ENCODE measurements at places on chromosomes 3 and 15. TPM values are rescaled to one million over a fixed set of nuclear protein-coding genes. Genes with fewer than 3 reads are reported as not detected.

Gene CPN2
- not detected for total RNA-seq

- peak overlapping the region; percentile 92 for H3K27ac ChIP-seq
- peaks cover 15% of the 10 kb centered on the region for H3K36me3 ChIP-seq
- peaks cover 26% of the 10 kb centered on the region for H3K4me1 ChIP-seq
- peak; percentile 53 for DNase-seq
- H3K27me3 ChIP-seq = no peaks in the 10 kb centered on the region
Measured at GRCh38 chr15:60479361-60480110, 594 bp upstream of the ICE2 start.

DNA sequence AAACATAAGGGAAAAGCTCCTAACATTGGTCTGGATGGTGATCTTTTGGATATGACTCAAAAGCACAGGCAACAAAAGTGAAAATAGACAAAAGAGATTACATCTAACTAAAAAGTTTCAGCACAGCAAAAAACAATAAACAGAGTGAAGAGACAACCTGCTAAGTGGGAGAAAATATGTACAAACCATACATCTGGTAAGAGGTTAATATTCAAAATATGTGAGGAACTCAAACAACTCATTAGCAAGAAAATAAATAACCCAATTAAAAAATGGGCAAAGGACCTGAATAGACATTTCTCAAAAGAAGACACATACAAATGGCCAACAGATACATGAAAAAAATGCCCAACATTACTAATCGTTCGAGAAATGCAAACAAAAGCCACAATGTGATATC lies 19.0 kb upstream of the NR1I2 start:
- H3K4me3 ChIP-seq = no peak overlapping the region
- no peaks in the 10 kb centered on the region for H3K4me1 ChIP-seq
- no peaks in the 10 kb centered on the region for H3K36me3 ChIP-seq
- DNase-seq = no peak
- H3K27me3 ChIP-seq = peaks cover 4% of the 10 kb centered on the region
- no peak overlapping the region for H3K27ac ChIP-seq

DNA sequence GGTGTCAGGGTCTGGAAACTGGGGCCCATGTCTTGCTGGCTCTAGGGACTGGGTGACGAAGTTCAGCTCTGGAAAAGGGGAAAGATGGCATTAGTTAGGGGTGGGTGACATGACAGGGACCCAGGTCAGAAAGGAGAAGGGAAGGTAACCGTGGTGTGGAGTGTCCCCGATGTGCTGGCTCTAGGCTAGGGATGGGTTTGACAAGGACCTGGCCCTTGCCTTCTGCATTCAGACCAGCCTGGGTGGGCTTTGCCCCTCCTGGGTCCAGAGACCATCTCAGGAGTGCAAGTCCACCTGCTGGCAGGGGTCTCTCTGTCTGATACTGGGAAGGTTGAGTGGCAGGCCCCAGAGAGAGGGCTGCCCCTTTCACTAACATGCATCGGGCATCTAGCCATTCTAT lies 28.7 kb upstream of the ATP2B2 start:
- no peak for DNase-seq
- no peaks in the 10 kb centered on the region for H3K36me3 ChIP-seq
- H3K4me1 ChIP-seq = no peaks in the 10 kb centered on the region
- peaks cover 6% of the 10 kb centered on the region for H3K27me3 ChIP-seq

DNA sequence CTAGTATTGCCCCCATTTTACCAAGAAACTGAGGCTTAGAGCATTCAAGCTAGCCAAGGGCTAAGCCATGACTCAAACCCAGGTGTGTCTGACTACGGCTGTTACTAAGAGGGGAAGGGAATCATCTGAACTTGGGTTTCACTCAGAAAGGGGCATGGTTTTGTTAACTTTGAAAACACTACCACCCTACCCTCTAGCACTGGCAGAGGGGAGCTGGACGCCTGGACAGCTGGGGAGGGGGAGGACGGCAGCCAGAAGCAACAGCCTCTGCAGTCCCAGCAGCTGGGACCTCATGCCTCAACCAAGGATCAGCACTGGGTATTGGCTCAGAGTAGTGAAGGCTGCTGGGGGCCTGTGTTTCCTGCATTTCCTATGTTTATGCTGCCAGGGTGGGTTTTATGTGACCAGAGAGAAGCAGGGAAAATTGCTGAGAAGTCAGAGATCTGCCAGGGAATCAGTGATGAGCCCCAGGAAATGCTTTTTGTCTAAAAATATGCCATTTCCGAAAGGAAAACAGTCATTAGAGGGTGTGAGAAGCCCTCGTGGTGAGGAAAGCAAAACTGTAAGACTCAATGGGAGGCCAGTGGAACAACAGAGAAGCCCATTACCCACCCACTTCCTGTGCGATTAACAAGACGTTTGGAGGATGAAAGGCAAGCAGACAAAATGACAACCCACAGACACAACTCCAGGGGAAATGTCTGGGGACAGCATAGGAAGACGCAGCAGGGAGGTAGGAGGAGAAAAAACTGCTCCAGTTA lies 41.2 kb downstream of the LIPC start:
- peak overlapping the region; percentile 8 for H3K4me3 ChIP-seq
- H3K36me3 ChIP-seq = no peaks in the 10 kb centered on the region
- no peaks in the 10 kb centered on the region for H3K27me3 ChIP-seq

DNA sequence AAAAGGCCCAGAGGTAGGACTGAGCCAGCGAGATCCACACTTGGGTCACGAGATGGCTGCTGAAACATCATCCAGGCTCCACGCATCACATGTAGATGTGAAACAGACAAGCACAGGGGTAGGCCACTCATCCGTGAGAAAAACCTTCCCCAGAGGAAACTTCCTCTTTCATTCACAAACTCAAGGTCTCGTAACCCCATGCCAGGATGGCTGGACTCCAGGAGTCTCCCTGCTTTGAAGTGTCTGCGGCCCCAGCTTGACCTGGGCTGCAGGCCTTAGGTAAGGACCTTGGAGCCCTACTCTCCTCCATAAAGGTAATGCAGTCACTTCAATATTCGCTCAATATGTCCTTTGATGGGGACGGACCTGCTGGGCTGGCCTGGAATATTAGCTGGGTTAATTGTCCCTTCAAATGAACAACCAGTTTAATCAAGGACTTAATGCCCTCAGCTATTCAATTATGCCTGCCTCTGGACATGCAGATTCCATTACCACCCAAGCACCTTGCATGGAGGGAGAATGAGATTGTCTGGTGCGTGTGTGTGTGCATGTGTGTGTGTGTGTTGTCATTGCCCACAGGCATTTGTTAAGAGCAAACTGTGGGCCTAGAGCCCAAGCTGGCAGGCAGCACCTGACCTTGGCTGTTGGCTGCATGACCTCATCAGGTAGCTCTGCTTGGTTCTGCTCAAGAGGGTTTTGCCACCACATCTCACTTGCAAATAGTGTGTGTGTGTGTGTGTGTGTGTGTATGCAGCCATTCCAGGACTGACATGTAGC lies 186.9 kb upstream of the TLE3 start:
- no peak overlapping the region for H3K27ac ChIP-seq
- peaks cover 7% of the 10 kb centered on the region for H3K4me1 ChIP-seq
- no peaks in the 10 kb centered on the region for H3K27me3 ChIP-seq
- H3K36me3 ChIP-seq = no peaks in the 10 kb centered on the region

GRCh38 chr15:38085114-38085513 lies 150.7 kb downstream of the TMCO5A start:
- no peak overlapping the region for H3K4me3 ChIP-seq
- DNase-seq = no peak
- H3K4me1 ChIP-seq = no peaks in the 10 kb centered on the region
- no peak overlapping the region for H3K27ac ChIP-seq

Gene TGM5
- total RNA-seq = not detected

- H3K27me3 ChIP-seq = peaks cover 31% of the 10 kb centered on the region
- H3K36me3 ChIP-seq = no peaks in the 10 kb centered on the region
- no peak overlapping the region for H3K27ac ChIP-seq
- no peaks in the 10 kb centered on the region for H3K4me1 ChIP-seq
Measured at GRCh38 chr3:39809995-39810595, 686 bp downstream of the MYRIP start.

Gene ZIC4
- total RNA-seq = not detected

Gene STRA6
- total RNA-seq = not detected

Gene THBS1
- 10.5 TPM for total RNA-seq

GRCh38 chr3:135216659-135217058 lies 421.6 kb downstream of the EPHB1 start:
- no peaks in the 10 kb centered on the region for H3K36me3 ChIP-seq
- no peak overlapping the region for H3K27ac ChIP-seq
- DNase-seq = no peak
- H3K4me1 ChIP-seq = no peaks in the 10 kb centered on the region

DNA sequence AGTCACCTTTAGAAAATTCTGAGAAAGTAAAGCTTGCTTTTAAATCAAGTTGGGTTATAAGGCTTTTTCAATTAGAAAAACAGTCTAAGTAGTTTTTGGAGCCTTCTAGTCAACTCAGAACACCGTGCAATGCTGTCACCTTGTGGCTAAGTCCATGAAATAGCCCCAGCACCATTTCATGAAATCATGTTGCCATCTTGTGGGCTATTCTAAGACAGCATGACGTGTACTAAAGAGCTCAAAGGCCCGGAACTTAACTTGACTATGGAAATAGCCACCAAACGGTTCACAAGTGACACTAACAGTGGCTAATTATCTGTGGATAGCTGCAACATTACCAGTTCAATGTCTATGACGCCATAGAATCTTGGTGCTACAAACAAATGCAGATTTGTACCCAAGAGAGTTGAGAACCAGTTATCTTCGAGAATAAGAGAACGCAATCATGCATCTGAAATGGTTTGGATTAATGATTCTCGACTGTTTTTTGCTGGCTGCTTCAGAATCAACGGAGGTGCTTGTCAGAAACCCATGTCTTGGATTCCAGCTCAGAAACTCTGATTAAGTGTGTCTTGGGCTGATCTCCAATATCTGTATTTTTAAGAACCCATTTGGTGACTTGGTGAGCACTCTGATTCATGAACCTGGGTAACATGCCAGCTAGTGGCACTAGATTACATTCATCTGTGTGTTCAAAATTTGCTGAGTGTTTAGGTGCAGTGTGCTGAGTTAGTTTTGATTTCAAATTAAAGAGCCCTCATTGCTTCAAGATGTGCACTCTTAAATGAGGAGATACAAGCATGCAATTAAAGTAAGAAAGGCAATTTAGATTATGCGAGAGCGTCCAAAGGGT lies 111.2 kb upstream of the MCTP2 start:
- no peaks in the 10 kb centered on the region for H3K36me3 ChIP-seq
- no peaks in the 10 kb centered on the region for H3K4me1 ChIP-seq
- DNase-seq = peak; percentile 21

DNA sequence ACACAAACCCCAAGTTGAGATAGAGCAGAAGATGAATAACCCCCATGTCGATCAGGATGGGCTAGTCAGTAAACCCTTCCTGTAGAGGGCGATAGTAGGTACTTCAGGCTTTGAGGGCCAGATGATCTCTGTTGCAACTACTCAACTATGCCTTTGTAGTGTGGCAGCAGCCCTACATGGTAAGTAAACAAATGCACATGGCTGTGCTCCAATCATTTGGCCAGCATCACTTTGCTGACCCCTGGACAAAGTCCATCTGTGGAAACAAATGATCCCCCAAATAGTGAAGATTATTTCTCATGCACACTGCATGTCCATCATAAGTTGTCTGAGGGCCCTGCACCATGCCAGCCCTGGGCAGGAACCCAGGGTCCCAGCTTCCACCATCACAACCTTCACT lies 402.2 kb upstream of the PROK2 start:
- H3K4me1 ChIP-seq = no peaks in the 10 kb centered on the region
- peak; percentile 17 for DNase-seq
- no peak overlapping the region for H3K4me3 ChIP-seq
- H3K27me3 ChIP-seq = no peaks in the 10 kb centered on the region

GRCh38 chr3:191366675-191367074 lies 36.3 kb upstream of the UTS2B start:
- H3K36me3 ChIP-seq = no peaks in the 10 kb centered on the region
- no peaks in the 10 kb centered on the region for H3K4me1 ChIP-seq

GRCh38 chr15:81376231-81376630 lies 2.2 kb upstream of the TMC3 start:
- no peaks in the 10 kb centered on the region for H3K27me3 ChIP-seq
- H3K36me3 ChIP-seq = no peaks in the 10 kb centered on the region
- H3K4me1 ChIP-seq = no peaks in the 10 kb centered on the region
- no peak overlapping the region for H3K27ac ChIP-seq
- no peak overlapping the region for H3K4me3 ChIP-seq
- DNase-seq = no peak

GRCh38 chr3:114439284-114439683 lies 145.5 kb downstream of the TIGIT start:
- H3K4me1 ChIP-seq = no peaks in the 10 kb centered on the region
- H3K36me3 ChIP-seq = no peaks in the 10 kb centered on the region
- H3K4me3 ChIP-seq = no peak overlapping the region
- H3K27me3 ChIP-seq = no peaks in the 10 kb centered on the region

GRCh38 chr3:111782943-111783342 lies 76.1 kb upstream of the PHLDB2 start:
- no peak for DNase-seq
- no peaks in the 10 kb centered on the region for H3K27me3 ChIP-seq
- no peaks in the 10 kb centered on the region for H3K36me3 ChIP-seq
- no peak overlapping the region for H3K4me3 ChIP-seq
- no peak overlapping the region for H3K27ac ChIP-seq

Gene USP4
- 94.3 TPM for total RNA-seq

Gene SPRED1
- 0.03 TPM for total RNA-seq

DNA sequence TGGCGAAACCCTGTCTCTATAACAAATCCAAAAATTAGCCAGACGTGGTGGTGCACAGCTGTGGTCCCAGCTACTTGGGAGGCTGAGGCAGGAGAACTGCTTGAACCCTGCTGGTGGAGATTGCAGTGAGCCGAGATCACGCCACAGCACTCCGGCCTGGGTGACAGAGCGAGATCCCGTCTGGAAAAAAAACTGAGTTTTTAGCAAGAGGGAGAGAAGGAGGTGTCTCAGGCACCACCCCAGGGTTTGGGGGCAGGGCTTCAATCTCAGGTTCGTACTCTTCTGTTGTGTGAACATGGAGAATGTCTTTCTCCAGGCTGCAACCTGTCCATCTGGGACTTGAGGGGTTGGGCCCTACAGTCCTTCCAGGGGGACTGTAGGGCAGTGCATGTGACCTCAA lies 2.7 kb downstream of the CHRNA3 start:
- H3K36me3 ChIP-seq = no peaks in the 10 kb centered on the region
- no peak overlapping the region for H3K4me3 ChIP-seq
- no peak overlapping the region for H3K27ac ChIP-seq
- peaks cover 24% of the 10 kb centered on the region for H3K27me3 ChIP-seq

Gene CDHR4
- not detected for total RNA-seq

DNA sequence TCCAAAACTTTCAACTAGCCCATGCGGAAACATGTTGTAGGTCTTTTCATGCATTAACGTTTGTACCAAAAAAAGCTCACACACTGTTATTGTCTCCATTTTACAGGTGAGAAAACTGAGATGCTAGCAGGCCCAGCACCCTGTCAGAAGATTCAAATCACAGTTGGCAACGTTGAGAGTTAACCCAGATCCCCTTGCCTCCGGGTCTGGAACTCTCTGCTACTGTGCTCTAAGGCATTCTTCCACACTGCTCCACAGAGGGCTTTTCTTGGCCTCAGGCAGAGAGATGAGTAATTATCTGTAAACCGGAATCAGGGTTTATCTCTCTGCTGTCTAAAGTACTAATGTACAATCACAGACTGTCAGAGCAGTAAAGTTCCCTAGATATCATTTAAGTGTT lies 186.0 kb upstream of the LPP start:
- H3K27ac ChIP-seq = no peak overlapping the region
- H3K27me3 ChIP-seq = no peaks in the 10 kb centered on the region
- DNase-seq = no peak
- no peak overlapping the region for H3K4me3 ChIP-seq

Gene CSK
- 114 TPM for total RNA-seq

Data from CD4-positive, alpha-beta T cell (primary cell).